Stimulated activated naive CD4-positive, alpha-beta T cell treated with Interleukin-2 at 50 U/mL for 16 hours (primary cell): ENCODE measurements at places on chromosomes 4 and X.

- DNase-seq: no peak
Observed at GRCh38 chr4:181541396-181541795, 701.8 kb upstream of the TENM3 start.

DNA sequence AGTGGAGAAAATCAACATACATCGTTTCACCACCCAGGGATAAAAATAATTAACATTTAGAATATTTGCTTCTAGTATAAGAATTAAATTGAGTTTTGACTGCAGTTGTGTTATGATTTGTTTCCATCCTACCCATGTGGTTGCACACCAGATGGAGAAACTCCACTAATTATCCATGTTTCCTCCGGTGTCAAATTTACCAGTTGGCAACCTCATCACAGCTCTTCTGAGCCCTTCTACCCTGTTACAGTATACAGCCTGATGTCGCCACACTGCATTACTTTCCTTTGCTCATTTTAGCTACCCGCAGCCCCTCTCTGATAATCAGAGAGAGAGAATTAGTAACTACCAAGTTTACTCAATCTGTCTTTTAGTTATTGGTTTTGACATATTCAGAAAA, 411.2 kb downstream of the DTHD1 start:
- no peak for DNase-seq

DNA sequence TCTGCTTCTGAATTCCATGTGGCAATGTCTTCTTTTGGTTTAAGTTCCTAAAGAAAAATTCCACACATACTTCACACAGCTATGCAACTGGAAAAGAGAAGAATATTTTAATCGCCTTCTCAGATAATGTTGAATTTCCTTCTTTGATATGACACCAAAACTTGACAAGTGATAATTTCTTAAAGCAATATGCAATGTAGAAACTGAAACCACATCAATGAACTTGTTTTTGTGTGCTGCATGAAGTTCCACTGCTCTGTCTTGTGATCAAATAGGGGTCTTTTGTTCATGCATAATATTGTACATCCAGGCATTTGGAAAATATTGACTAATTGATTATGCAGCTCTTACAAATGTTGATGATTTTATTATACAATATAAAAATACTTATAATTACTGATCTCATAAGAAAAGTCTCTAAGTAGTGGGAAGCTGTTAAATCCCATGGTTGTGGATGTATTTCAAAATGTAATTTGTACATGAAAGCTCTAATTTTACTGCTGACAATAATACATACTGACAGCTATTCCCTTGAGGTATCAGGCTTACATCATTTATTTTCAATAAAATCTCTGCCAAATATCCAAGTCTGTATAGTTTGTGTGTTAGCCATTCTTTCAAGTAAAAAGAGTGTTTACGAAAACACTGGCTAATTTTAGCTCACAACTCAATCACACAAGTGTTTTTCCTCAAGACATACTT, 56.5 kb downstream of the AGA start:
- DNase-seq: no peak

- DNase-seq: no peak
Observed at GRCh38 chr4:99529228-99529627, 18.4 kb downstream of the C4orf17 start.

- DNase-seq: no peak
Observed at GRCh38 chr4:185020293-185020808, 2.1 kb downstream of the HELT start.
